Thyroid gland (tissue), 4 donors: ENCODE measurements at places on chromosomes 1 and 21. TPM values are rescaled to one million over a fixed set of nuclear protein-coding genes. Genes with fewer than 3 reads are reported as not detected.
A peak's percentile ranks its signal among the peaks of the same experiment; 100 is the strongest.

VCAM1 gene
- total RNA-seq = 4.8 TPM

- H3K36me3 ChIP-seq = no peaks in the 10 kb centered on the region
- DNase-seq = no peak
- peaks cover 14% of the 10 kb centered on the region for H3K4me1 ChIP-seq
- H3K4me3 ChIP-seq = no peak overlapping the region
Observed at GRCh38 chr21:17523007-17523451, 10.2 kb downstream of the CXADR start.

AGBL4 gene
- total RNA-seq = 2.1 TPM

OR2T29 gene
- not detected for total RNA-seq

- peak; percentile 45 for DNase-seq
- H3K4me1 ChIP-seq = peaks cover 57% of the 10 kb centered on the region
- no peak overlapping the region for H3K27ac ChIP-seq
- H3K36me3 ChIP-seq = peaks cover 10% of the 10 kb centered on the region
- no peaks in the 10 kb centered on the region for H3K27me3 ChIP-seq
- H3K4me3 ChIP-seq = no peak overlapping the region
Observed at GRCh38 chr1:10625554-10625953, 150.8 kb downstream of the PEX14 start.

CR1L gene
- 0.22 TPM for total RNA-seq

GRCh38 chr1:92481971-92482664 lies 4.6 kb downstream of the GFI1 start:
- DNase-seq = no peak
- peaks cover 25% of the 10 kb centered on the region for H3K27me3 ChIP-seq
- H3K36me3 ChIP-seq = no peaks in the 10 kb centered on the region
- H3K4me1 ChIP-seq = peaks cover 68% of the 10 kb centered on the region

DNA sequence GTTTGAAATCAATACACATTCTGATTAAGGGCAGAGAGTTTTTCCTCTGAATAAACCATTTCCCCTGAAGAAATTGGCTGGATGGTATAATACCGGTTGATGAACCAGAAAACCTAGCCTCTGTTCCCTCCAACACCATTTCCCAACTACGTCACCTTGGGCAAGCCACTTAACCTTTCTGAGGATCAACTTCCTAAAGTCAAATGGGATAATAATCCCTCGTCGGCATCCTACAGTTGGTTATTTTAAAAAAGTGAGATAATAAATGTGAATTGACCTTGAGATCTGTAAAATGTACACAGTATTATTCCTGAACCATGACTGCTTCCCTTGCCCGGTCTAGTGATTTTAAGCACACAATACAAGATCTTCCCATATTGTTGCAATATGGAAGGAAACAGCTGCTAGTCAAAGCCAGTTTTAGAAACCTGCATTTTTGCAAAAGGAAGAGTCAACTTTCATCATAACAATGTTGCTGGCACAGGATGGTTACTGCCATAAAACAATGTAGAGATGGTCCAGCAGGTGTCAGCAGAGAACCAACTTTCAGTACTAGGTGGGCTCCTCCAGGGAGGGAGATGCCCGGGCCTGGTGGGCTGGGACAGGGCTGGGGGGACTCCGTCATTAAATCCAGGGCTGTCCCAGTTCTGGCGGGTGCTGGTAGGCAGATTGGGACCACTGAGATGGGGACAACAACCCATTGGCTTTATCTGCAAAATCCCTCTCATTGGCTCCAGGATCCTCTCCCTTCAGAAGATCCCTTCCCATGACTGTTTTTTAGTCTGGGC lies 5.2 kb upstream of the HLX start:
- peaks cover 25% of the 10 kb centered on the region for H3K4me1 ChIP-seq
- DNase-seq = peak; percentile 28
- H3K36me3 ChIP-seq = no peaks in the 10 kb centered on the region
- H3K27ac ChIP-seq = no peak overlapping the region
- H3K4me3 ChIP-seq = no peak overlapping the region
- H3K27me3 ChIP-seq = no peaks in the 10 kb centered on the region

XCL2 gene
- total RNA-seq = not detected

GRCh38 chr1:201610858-201611257 lies 71.9 kb downstream of the NAV1 start:
- H3K4me1 ChIP-seq = peaks cover 53% of the 10 kb centered on the region
- no peak overlapping the region for H3K4me3 ChIP-seq
- DNase-seq = peak; percentile 43
- H3K27ac ChIP-seq = no peak overlapping the region
- no peaks in the 10 kb centered on the region for H3K36me3 ChIP-seq

DNA sequence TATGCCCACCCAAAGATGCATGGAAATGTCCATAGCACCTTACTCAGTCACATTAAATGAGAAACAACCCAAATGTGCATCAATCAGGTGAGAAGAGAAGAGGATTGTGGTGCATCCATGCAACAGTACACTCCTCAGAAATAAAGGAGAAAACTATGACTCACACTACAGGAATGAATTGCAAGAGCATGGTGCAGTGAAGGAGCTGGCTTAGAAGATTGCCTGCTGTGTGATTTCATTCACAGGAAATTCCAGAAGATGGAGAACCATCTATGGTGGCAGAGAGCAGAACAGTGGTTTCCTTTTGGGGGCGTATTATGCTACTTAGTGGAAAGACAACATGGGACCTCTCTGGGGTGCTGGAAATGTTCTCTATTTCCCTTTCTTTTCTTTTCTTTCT lies 278.6 kb upstream of the AJAP1 start:
- DNase-seq = no peak

GRCh38 chr1:185648858-185649589 lies 85.2 kb upstream of the HMCN1 start:
- no peak for DNase-seq
- no peaks in the 10 kb centered on the region for H3K36me3 ChIP-seq

DNA sequence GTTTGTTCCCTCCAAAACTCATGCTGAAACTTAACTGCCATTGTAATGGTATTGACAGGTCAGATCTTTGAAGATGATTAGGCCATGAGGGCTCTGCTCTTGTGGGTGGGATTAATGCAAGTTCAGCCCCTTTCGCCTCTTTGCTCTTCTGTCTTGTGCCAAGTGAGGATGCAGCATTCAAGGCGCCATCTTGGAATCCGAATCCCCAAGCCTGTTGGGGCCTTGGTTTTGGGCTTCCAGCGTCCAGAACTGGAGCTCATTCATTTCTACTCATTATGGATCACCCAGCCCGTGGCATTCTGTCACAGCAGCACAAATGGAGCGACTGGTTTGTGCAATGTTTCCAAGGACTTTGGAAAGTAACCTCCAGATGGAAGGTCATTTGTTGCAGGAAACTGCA lies 5.6 kb downstream of the TTC34 start:
- H3K4me3 ChIP-seq = no peak overlapping the region
- no peaks in the 10 kb centered on the region for H3K4me1 ChIP-seq
- H3K36me3 ChIP-seq = no peaks in the 10 kb centered on the region

GBP6 gene
- 0.89 TPM for total RNA-seq

DNA sequence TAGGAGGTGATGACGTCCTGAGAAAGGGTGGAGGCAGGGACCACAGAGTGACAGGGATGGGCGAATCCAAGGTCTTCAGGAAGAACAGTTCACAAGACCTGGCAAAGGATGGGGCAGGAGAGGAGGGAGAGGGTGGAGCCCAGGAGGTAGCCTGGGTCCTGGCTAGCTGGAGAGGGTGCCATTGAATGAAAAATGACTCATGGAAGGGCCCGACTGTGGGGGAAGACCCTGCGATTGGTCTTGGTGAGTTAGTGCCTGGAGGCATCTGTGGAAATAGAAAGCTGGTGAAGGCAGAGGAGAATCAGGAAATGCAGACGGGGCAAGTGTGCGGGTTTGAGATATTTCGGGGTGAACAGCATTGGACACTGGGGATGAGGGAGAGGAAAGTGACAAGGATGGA lies 60.3 kb upstream of the SLC45A1 start:
- DNase-seq = no peak
- H3K27ac ChIP-seq = peak overlapping the region; percentile 99

- H3K27ac ChIP-seq = no peak overlapping the region
- no peaks in the 10 kb centered on the region for H3K36me3 ChIP-seq
- H3K27me3 ChIP-seq = no peaks in the 10 kb centered on the region
- H3K4me1 ChIP-seq = no peaks in the 10 kb centered on the region
- no peak for DNase-seq
Observed at GRCh38 chr1:67659229-67659628, 25.8 kb upstream of the GADD45A start.

DNA sequence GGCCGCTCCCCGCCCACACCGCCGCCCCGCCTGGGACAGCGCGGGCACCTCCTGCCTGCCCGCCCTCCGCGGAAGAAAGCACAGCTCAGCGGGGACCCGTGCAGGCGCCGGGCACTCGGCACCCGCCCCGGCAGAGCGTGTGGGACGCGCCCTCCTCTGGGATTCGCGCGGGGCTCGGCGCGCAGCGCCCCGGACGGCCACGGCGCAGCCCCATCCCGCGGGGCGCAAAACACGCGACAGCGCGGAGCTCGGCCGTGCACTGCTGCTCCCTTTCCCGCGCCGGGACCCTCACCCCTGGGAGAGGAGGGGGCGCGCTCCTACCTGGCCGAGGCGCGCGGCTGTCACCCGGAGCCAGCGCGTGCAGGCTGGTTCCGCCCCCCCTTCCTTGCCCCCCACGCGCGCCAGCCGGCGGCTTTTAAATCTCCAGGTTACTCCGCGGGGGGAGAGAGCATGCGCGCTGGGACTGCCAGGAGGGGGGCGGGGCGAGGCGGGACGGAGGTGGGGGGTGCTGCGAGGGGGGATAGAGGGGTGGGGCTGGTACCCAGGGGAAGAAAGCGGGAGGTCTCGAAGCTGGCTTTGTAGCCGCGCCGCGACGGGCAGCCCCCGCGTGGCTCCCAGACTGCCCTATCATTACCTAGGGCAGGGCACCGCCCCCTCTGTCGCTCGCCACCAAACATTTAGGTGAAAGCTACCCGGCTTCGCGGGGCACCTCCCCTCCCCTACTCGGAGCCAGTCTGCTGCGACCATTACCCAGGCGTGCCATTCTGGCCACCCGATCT lies at the start of gene SLC45A3:
Gene SLC45A3, minus strand, starts transcription at position 437 of the 779 bp plus-strand sequence. CDS start 15,853 bp downstream, outside the sequence.
- no peaks in the 10 kb centered on the region for H3K36me3 ChIP-seq
- peak within 1 kb of the TSS; percentile 44 for H3K27ac ChIP-seq
- no peak within 1 kb of the TSS for H3K4me3 ChIP-seq
- no peaks in the 10 kb centered on the region for H3K27me3 ChIP-seq

- no peaks in the 10 kb centered on the region for H3K4me1 ChIP-seq
- DNase-seq = no peak
- no peaks in the 10 kb centered on the region for H3K36me3 ChIP-seq
- H3K27ac ChIP-seq = no peak overlapping the region
- H3K27me3 ChIP-seq = no peaks in the 10 kb centered on the region
Observed at GRCh38 chr21:30620080-30620479, 347 bp upstream of the KRTAP20-4 start.

DNA sequence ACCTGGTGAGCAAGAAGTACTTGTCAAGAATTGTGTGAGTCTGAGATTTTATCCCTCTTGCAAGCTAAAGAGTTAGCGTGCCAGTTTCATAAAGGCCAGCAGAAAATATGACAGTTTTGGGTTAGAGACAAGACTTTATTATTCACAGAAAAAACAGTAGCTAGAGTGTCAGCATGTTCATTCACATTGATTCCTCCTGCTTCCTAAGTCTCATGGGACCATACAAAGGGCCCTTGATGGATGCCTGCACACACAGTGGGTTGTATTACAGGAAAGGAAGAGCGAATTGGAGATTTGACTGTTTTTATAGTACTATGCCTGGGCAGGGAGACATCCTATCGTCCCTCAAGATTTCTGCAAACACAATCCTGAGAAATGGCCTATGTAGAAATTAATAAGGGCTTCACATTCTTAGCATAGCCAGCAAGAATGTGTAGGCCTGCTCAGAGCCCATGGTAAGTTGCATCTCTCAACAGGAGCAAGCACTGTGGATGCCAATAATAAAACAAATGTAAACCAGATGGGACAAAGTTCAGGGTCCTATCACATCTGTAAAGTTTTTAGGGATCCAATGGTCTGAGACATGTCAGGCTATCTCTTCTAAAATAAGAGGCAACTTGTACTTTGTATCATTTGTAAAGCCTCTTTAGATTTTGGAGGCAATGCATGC lies 4.0 kb upstream of the ASPM start:
- DNase-seq = no peak
- no peak overlapping the region for H3K27ac ChIP-seq
- no peaks in the 10 kb centered on the region for H3K27me3 ChIP-seq
- H3K36me3 ChIP-seq = no peaks in the 10 kb centered on the region
- no peaks in the 10 kb centered on the region for H3K4me1 ChIP-seq

DNA sequence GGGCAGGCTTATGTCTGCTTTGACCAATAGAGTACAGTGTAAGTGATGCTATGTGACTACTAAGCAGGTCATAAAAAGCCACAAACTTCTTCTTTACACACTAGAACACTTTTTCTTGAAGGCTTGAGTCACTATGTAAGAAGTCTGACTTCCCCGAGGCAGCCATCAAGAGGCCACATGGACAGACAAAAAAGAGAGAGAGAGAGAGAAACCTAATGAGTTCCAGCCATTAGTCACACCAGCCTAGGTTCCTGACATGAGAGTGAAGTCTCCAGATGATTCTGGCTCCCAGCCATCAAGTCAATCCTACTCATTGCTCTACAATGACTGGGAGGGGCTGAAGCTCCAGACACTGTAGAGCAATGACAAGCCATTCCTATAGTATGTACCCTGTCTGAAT lies 101.4 kb downstream of the LHX9 start:
- H3K27ac ChIP-seq = no peak overlapping the region
- H3K4me3 ChIP-seq = no peak overlapping the region
- no peaks in the 10 kb centered on the region for H3K27me3 ChIP-seq
- H3K4me1 ChIP-seq = no peaks in the 10 kb centered on the region
- DNase-seq = no peak

SEMA6C gene
- total RNA-seq = 4.0 TPM

DNA sequence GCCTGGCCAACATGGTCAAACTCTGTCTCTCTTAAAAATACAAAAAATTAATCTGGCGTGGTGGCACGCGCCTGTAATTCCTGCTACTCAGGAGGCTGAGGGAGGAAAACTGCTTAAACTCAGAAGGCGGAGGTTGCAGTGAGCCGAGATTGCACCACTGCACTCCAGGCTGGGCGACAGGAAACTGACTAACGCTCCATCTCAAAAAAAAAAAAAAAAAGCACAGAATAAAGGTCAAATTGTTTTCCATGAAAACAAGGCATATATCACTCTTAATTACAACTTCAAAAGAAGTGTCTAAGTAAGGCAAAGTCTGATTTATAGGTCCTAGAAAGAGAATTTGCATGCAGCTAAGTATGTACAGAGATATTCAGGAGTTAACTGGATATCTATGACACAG lies 25.6 kb downstream of the EYA3 start:
- no peak for DNase-seq
- no peaks in the 10 kb centered on the region for H3K27me3 ChIP-seq
- H3K27ac ChIP-seq = no peak overlapping the region
